ENCODE measurements at places on chromosomes 16 and 17. TPM values are rescaled to one million over a fixed set of nuclear protein-coding genes. Genes with fewer than 3 reads are reported as not detected.
A peak's percentile ranks its signal among the peaks of the same experiment; 100 is the strongest.

KRT33B gene
- total RNA-seq, result not detected

OTOA gene
- total RNA-seq, result not detected

TUBB3 gene
- total RNA-seq, result 7.0 TPM

CEP112 gene
- total RNA-seq, result 17.0 TPM

GALR2 gene
- total RNA-seq, result not detected

SCGB1C2 gene
- total RNA-seq, result not detected

KRTAP4-6 gene
- total RNA-seq, result not detected

PYY gene
- not detected for total RNA-seq

TMEM238L gene
- total RNA-seq, result not detected

HOXB4 gene
- 0.32 TPM for total RNA-seq

MYL4 gene
- 46.9 TPM for total RNA-seq

G6PC1 gene
- total RNA-seq, result not detected

- no peak for DNase-seq
Observed at GRCh38 chr16:56679818-56680217, 2.5 kb upstream of the MT1X start.

- DNase-seq, result no peak
Observed at GRCh38 chr16:70591615-70592014, 54.7 kb upstream of the IL34 start.

DNA sequence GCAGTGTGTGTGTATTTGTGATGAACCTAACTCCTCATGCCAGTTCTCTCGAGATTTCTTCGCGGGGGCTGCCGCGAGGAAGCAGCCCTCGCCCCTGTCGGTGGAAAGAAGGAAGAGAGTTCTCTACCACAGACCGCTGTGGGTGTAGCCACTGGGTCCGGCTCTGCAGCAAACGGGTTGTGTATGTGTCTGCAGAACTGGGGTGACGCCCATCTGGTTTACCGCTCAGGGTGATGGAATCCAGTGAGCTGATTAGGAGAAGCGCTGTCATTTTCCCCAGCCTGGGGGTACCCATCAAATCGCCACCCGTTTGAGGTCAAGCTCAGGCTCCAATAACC, 7.7 kb downstream of the CORO6 start:
- DNase-seq, result no peak

DNA sequence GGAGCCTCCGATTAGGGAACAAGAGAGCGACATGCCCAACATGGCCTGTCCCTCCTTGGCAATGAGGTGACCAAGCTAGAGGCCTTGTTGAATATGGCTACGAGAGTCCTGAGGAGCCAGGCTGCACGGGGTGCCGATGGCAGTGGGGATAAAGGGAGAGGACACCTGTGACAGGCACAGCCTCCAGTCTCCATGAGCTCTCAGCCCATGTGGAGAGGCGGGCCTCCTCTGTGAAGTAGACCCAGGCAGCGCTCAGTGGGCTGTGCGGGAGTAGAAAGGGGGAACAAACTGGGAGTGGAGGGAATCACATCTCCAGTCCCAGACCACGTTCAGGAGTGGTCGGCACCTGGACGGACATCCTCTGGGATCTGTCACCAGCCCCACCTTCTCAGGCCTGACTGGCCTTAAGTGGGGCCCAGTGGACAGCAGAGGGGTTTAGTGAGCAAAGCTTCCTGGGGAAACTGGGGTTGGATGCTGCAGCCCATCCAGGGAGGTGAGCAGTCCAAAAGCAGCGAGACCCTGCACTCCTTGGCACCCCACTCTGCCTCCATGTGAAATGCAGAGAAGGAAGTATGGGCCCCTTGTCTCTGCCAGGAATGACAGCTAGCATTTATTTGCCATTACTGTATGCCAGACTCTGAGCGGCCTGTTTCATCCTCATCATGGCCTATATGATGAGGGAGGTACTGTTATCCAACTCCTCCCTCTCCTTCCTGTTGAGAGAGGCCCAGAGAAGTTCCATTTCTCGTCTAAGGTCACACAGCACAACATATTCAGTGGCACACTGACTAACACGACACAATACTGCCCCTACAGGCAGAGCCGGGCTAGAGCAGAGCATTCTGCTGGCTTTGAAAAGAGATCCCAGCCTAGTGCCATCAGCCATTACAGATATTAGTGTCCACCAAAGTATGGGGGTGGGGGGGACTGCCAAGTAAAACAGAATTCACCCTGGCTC, 4.5 kb upstream of the TMEM92 start:
- peak; percentile 65 for DNase-seq

- DNase-seq, result no peak
Observed at GRCh38 chr16:2883458-2883908, 468 bp downstream of the FLYWCH2 start.

GRCh38 chr16:50274326-50275097, 8.2 kb downstream of the ADCY7 start:
- DNase-seq, result no peak

DNA sequence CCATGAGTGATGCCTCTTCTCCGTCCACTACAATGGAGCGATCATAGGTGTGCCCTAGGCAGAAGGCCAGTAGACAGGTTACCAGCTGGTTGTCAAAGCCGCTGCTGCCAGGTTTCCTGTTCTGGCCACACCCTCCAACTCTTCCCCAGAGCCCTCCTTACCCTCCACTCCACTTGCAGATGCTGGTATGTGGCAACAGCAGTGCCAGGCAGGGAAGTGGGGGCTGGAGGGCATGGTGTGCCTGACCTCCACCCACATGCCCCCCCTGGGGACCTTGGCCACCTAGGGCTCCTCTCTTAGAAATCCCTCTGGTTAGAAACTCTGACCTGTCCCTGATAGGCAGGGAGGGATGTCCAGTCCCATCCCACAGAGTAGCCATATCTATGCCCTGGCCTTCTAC, 1.5 kb downstream of the RRAD start:
- no peak for DNase-seq

- peak; percentile 55 for DNase-seq
Observed at GRCh38 chr16:53892155-53892554, 188.2 kb downstream of the FTO start.

- no peak for DNase-seq
Observed at GRCh38 chr16:22030087-22030812, 22.3 kb downstream of the MOSMO start.

GRCh38 chr17:55521186-55521585, 9.9 kb upstream of the SMIM36 start:
- no peak for DNase-seq

DNA sequence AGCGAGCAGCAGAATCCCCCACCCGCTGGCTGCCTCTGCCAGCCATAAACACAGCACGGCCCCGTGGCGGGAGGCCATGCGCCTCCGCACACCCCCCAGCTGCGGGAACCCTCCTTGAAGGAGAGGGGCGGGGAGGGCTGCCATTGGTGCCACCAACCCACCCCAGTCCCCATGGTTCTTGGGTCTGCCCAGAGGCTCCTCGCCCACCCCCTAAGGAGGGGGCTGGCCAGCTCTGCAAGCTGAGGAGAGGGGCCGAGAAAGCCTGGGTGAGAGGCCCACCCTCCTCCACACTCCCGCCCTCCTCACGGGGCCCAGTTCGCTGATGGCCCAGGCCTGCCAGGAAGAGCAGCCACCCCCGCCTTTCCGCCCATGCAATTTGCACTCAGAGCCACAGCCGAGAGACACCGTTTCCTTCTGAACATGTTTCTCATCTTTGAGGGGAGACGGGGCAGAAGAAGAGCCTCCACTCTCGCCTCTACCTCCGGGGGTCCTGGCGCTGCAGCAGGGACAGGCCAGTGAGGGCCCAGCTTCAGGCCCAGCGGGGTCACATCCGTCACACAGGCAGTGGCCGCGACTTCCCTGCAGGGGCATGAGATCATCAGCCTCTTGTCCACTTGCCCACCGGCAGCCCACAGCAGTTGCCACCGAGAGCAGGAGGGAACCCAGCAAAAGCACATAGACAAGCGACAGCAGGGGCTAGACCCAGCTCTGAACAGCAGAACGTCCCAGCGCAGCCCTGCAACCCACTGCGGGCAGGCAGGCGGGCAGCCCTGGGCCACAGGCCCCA, 23.0 kb downstream of the KATNB1 start:
- DNase-seq, result no peak

DNA sequence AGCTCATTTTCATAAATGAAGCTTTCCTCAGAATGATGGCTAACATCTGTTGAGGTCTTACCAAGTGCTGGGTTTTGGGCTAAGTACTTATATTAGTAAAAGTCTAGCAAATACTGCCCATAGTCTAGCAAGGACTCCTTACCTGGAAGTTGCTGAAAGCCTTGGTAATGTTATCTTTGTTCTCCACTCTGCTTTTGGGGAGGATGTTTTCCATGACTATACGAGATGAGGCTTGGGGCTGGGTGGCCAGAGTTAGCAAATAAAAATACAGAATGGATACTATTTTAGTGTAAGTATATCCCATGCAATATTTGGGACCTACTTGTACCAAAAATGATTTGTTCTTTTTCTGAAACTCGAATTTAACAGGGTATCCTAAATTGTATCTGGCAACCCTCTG, 7.7 kb downstream of the CCL18 start:
- no peak for DNase-seq

GRCh38 chr16:30886145-30886544, 7.7 kb downstream of the BCL7C start:
- DNase-seq, result no peak

DNA sequence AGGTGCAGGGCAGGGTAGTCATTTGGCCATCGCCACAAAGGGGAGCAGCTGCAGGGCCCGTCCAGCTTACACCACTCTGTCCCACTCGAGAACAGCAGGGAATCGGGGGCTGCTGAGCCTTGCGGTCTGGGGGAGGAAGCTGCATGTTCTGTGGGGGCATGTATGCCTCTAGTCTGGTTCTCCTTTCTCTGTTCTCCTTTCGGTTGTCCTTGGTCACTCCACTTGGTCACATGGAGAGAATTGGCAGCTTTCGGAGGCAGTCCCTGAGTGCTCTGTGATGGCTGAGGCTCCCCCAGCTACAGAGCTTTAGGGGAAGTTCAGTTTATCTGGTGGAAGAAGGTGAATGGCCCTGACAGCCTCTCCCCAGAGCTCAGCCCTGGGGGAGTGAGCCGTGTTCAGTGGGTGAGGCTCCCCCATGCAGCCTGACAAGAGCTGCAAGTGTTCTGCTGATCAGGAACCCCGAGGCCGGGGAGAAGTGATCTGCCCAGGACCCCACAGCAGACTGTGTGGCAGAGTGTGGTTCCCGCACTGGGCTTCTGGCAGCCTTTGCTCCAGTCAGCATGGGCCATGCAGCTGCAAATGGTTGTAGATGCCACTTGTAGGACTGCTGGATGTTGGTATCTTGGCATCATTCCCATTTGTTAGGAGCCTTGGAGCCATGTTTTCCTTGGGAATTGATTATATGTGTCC, 22.3 kb upstream of the SMPD3 start:
- DNase-seq, result peak; percentile 29

DNA sequence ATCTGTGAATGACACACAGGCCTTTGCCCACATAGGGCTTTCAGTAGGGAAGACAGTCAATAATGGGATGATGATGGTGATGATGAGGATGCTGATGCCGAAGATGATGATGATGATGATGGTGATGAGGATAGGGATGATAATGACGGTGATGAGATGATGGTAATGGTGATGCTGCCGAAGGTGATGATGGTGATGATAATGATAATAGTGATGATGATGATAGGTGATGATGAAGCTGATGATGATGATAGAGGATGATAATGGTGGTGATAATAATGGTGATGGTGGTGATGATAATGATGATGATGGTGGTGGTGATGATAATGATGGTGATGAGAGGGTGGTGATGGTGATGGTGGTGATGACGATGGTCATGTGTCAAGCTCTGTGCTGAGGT, 12.9 kb downstream of the FOXL1 start:
- no peak for DNase-seq

GRCh38 chr17:42138749-42139492, 15.9 kb downstream of the RAB5C start:
- DNase-seq, result no peak

- DNase-seq, result no peak
Observed at GRCh38 chr17:74603037-74603635, 11.1 kb upstream of the CD300LD start.

DNA sequence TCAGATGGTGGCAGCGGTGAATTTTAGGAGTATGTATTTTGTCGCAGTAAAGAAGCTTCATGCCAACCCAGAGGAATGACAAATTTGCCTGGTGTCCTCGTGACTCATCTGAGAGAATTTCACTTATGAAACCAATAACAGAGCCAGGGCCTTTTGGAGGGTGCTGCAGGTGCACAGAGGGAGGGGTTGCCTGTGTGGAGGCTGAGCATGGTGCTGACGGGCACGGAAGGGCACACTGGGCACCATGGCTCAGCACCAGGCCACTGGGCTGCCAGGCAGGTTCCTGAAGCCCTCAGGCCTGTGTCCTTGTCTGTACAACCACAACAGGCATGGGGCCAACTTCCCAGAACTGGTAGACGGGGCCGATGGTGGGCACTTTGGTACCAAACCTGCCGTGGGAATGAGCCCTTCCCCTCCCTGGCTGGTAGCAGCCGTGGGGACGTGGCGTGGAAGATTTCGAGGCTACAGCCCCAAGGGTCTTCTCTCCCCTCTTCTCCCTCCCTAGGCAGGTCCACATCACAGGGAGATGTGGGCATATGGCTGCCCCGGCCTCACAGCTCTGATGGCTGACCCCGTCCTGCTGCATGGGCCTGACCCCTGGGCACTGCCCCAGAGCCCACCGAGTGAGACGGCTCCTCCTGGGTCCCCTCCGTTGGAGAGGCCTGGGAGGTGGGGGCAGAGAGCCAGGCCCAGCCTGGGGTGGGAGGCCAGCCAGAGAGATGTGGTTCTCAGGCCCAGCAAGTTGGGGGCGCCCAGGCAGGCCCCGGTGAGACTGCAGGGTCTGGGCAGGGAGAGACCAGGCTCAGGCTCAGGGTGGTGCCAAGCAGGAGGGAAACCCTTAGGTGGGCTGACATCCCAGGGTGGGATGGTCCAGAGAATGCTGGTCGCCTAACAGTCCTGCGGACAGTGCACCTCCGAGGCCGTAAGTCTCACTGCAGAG, 30.2 kb upstream of the ZNF469 start:
- no peak for DNase-seq
